ENCODE measurements at places on chromosomes 11 and 22. TPM values are rescaled to one million over a fixed set of nuclear protein-coding genes. Genes with fewer than 3 reads are reported as not detected.

Gene MAP4K2
- 11.7 TPM for total RNA-seq

Gene LRRC75B
- 9.6 TPM for total RNA-seq

Gene ASPHD2
- total RNA-seq, result 0.58 TPM

Gene MMP27
- total RNA-seq, result not detected

Gene CHKA
- total RNA-seq, result 26.2 TPM

DNA sequence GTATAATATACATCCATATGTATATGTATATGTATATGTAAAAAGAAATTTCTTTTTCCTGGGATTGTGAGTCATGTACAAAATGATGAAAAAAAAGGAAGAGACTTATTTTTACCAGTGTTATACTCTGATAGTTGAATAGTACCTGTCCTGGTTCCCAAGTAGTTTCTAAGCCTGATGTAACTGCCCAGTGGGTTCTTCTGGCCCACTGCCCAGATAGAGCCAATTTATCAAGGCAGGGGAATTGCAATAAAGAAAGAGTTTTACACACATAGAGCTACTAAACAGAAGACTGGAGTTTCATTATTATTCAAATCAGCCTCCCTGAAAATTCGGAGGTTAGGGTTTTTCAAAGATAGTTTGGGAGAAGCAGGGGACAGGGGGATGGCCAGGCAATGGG is 29.1 kb upstream of the NARS2 start:
- no peak for DNase-seq

- DNase-seq, result no peak
Observed at GRCh38 chr11:77140231-77140851, 12.3 kb downstream of the MYO7A start.

GRCh38 chr11:121337078-121337477 is 44.5 kb downstream of the SC5D start:
- no peak for DNase-seq

GRCh38 chr11:91078221-91078620 is 855.4 kb upstream of the CHORDC1 start:
- DNase-seq, result no peak

DNA sequence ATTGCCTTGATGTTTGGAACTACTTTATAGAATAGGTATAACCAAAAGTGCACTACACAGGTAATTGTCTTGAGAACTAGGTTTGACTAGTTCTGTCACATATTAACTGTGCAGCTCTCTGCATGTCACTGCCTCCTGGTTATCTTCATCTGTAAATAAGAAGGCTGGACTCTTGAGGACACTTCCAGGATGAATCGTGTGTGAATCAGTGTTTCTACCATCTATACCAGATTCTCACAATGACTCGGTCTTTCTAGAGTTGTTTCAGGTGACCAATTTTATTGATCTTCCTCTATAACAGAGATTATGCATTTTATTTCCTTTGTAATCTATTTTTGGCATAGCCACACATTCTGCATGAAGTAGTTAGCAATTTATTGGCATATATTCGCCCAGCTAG is 1181.0 kb upstream of the TENM4 start:
- DNase-seq, result no peak

GRCh38 chr11:93560199-93560932 is 17.2 kb upstream of the SMCO4 start:
- DNase-seq, result no peak

- no peak for DNase-seq
Observed at GRCh38 chr11:119363851-119364590, 17.5 kb downstream of the USP2 start.

- no peak for DNase-seq
Observed at GRCh38 chr22:25364281-25364680, 144.8 kb downstream of the CRYBB2 start.
